ENCODE measurements at places on chromosomes 12 and 14.
A peak's percentile ranks its signal among the peaks of the same experiment; 100 is the strongest.

DNA sequence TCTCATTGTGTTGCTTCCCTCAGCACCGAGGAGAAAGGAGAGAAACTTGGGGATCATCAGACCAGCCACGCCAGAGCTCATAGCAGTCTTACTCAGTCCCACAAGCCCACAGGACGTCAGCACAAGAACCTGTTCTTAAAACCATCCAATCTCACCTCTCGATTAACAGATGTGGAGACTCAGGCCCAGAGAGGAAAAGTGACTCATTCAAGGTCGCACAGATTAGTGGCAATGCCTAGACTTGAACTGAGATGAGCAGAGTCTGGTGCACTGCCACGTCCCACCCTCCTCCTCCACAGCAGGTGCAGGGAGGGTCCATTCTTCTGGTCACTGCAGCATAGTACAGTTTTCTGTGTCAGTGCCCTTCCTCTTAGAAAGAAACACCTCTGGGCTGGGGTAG is 154.9 kb upstream of the PZP start:
- DNase-seq = peak; percentile 28

- DNase-seq = no peak
Measured at GRCh38 chr14:95725685-95726336, 11.9 kb upstream of the TCL1A start.

DNA sequence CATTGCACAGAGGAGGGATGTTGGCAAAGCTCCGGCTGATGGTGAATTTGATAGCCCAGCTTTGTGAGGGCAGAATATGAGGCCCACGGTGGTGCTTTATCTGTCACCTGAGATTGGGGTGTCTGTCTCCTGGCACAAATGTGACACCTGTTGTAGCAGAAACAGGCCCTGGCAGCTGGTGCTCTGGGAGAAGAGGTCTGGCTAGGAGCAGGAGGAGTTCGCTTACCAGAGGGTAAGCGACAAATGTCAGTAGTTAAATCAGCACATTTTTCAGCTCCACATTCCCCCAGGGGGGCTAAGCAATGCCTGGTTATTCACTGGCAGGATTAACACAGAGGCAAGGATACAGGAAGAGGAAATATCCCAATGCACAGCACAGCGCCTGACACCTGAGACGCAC is 71.1 kb downstream of the B4GALNT3 start:
- no peak for DNase-seq

DNA sequence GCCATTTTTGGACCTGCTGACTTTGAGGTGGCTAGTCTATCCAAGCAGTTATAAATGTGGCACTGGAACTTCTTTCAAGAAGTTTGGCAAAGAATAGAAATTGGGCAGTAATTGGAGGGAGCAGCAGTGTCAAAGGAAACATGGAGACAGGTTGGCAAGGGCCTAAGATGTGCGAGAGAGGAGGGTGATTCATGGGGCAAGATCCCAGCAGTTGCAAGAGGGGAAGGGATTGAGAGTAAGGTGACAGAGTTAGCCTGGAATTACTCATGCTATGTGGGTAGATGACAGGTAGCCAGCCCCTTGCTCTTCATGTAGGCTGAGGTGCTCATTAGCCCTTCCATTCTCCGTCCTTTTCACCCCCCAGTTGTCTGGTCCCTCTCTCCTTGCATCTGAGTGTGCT is 42.2 kb downstream of the FBXL14 start:
- no peak for DNase-seq

DNA sequence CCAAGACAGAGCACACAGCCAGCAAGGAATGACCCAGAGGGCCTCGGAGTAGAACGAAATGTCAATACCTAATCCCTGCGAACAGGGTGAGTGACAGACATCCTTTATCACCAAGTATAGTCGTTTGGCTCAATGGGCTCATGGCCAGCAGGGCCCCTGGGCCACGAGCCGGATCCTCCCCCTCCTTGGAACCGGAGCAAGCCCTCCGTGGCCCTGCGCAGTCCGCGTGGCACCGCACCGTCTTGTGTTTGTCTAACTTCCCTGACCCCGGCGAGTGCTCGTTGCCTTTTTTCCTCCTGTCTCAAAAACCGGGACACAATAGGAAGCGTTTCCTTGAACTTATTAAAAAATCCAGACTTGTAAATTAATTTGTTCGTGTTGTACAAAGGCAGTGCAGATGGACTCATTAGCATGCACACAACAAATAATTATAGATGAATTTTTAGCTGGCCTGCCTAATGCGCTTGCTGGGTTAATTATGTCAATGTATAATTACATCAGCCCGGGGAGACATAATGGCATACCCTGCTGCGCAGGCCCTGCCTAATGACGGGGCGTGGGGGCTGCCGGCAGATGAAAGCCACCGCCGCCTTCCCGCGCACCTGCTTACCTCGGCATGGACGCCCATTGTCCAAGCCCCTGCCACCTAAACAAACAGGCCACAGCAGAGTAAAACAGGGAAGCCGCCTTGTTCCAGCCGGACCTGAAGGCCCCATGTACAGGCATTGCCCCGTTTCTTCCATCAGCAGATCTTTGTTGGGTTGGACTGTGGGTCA is 81.6 kb downstream of the PHETA1 start:
- DNase-seq = no peak

DNA sequence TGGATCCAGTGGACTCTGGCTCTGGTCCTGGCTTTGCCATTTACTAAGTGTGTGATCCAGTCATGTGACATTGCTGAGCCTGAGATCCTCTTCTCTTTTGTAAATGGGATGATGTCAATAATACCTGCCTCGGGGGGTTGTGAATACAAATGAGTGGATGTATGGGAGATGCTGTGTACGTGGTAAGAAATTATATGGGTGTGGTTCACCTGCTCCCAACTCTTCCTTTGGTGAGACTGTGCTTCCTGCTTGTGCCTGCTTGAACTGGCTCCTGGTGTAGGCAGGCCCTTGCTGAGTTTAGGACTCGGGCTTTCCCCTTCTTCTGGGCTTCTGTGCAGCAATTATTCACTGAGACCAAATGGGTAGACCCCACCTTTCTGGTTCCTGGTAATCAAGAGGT is 189.5 kb upstream of the FRMD6 start:
- no peak for DNase-seq

- no peak for DNase-seq
Measured at GRCh38 chr14:51242545-51243490, 2.8 kb downstream of the TMX1 start.

All from activated CD4-positive, alpha-beta T cell treated with anti-CD3 and anti-CD28 coated beads, Interleukin-2, amount 50 U/mL, for 48 hours (primary cell).